AG04450 (cell line): ENCODE measurements at places on chromosomes 11 and 22. TPM values are rescaled to one million over a fixed set of nuclear protein-coding genes. Genes with fewer than 3 reads are reported as not detected.
A peak's percentile ranks its signal among the peaks of the same experiment; 100 is the strongest.

The MRGPRX2 gene
- not detected in 2 replicates for polyA plus RNA-seq

The TRIM68 gene
- 6.4 and 6.9 TPM in 2 replicates for polyA plus RNA-seq

The ZP1 gene
- polyA plus RNA-seq: 0.48 and 0.65 TPM in 2 replicates

The CBX6 gene
- polyA plus RNA-seq: 14.7 and 19.8 TPM in 2 replicates

The UCP3 gene
- polyA plus RNA-seq: 0.41 and 0.53 TPM in 2 replicates

The LYVE1 gene
- polyA plus RNA-seq: 0.10 and 0.19 TPM in 2 replicates

The RGL4 gene
- polyA plus RNA-seq: not detected in 2 replicates

The TTLL1 gene
- polyA plus RNA-seq: 17.5 and 18.8 TPM in 2 replicates

The F2 gene
- polyA plus RNA-seq: not detected in 2 replicates

The TLCD5 gene
- 13.6 and 14.9 TPM in 2 replicates for polyA plus RNA-seq

The KRTAP5-7 gene
- polyA plus RNA-seq: not detected in 2 replicates

The IGLL1 gene
- polyA plus RNA-seq: not detected in 2 replicates

The SPI1 gene
- not detected in 2 replicates for polyA plus RNA-seq

DNA sequence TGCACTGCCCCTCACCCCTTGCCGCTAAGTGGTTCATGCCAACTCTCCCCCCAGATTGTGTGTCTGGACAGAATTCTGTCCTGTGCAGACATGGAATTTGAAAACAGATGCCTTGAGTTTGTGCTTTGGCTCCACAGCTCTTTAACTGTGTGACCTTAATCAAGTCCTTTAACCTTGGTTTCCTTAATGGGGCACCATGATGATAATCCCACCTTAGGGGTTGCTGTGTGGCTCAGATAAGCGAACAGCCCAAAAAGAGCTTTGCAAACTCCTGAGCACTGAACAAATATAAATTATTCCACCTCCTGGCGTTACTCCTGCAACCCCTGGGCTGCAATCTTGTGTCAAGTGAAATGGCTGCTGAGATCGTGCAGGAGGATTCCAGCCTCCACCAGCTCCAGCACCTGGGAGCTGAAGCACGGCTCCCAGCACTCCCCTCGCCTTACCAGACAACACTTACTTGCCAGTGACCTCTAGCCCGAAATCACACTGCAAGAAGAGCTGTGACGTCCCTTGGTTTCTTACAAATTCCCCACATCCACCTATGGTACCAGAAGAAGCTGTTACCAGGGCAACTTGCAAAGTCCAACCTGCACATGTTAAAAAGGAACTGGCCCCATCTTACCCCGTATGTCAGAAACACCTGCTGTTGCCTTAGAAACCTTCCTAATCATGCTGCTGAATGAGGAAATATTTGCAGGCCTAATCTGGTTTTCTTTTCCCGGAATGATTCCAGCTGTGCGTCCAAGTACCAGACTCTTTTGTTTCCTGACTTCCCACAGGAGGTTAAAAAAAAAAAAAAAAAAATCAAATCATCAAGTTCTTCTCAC is 13.2 kb downstream of the VPS37C start:
- no peak for DNase-seq

DNA sequence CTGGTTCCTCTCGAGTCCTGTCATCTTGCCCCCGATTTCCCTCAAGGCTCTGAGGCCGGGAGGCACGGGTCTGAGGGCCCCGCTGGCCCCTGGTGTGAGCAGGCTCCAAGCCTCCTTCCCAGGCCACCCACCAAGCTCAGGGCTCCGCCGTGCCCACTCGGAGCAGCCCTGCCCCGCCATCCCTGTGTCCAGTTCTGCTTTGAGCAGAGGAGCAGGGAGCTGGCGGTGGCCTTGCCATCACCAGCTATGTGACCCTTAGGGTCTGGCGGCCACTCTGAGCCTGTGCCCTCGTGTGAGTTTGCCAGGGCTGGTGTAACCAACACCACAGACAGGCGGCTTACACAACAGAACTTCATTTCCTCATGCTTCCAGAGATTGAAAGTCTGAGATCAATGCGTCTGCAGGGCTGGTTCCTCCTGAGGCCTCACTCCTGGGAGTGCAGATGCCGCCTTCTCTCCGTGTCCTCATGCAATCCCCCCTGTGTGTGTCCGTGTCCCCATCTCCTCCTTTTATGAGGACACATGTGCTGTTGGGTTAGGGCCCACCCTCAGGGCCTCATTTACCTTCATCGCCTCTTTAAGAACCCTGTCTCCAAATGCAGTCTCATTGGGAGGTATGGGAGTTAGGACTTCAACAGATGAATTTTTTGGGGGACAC is 36.5 kb upstream of the CELSR1 start:
- no peak for DNase-seq

- no peak for DNase-seq
These were observed 265.4 kb downstream of the MIAT start for GRCh38 chr22:26922806-26923205.

GRCh38 chr11:2789331-2789730 is 89.5 kb upstream of the KCNQ1OT1 start:
- DNase-seq: no peak

GRCh38 chr11:638631-639331 is 1.7 kb downstream of the DRD4 start:
- DNase-seq: no peak

GRCh38 chr11:93904716-93905115 is 54.3 kb upstream of the VSTM5 start:
- no peak for DNase-seq

- DNase-seq: no peak
These were observed 56.6 kb upstream of the UBASH3B start for GRCh38 chr11:122598971-122599370.

- DNase-seq: peak; percentile 4
These were observed 36.2 kb downstream of the DLG2 start for GRCh38 chr11:85590848-85591483.

DNA sequence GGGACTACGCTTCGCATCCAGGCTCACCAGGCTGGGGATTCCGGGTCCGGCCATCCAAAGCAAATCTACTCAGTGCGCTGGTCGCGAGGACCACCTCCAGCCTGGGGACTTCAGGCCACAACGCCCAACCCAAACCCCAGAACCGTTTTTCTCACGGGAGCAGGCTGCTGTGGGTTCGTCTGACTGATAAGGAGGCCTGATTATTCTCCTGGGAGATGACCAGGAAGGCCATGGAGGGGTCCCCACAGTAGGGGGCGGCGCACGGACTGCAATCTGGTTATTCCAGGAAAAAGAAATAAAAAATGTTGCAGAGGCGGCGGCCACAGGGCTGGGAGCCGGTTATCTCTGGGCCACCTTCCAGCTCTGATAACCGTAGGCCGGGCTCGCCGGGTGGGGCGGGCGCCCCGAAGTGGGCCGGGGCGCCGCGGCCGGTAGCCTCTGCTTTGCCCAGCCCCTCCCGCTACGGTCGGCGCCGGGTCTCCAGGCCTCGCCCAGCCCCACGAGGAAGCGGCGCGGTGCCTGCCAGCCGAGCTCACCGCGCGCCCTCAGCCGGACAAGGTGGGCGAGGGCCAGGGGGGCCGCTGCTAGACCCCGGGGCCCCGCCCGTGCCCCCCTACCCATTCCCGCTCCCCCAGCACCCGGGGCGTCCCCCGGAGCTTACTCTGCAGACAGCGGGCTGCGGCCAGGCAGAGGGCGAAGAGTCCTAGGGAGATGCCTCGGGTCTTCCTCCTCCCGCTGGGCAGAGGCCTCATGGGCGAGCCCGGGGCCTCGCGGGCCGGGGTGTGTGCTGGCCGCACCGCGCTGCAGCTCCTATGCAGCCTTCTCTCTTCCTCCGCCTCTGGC is 446 bp downstream of the VSTM5 start:
- no peak for DNase-seq

GRCh38 chr22:49965091-49966040 is 4.8 kb downstream of the PIM3 start:
- DNase-seq: no peak

GRCh38 chr11:6474413-6474792 is 662 bp upstream of the TRIM3 start:
- DNase-seq: no peak

GRCh38 chr11:116927163-116927974 is 89.9 kb upstream of the APOA1 start:
- DNase-seq: no peak

DNA sequence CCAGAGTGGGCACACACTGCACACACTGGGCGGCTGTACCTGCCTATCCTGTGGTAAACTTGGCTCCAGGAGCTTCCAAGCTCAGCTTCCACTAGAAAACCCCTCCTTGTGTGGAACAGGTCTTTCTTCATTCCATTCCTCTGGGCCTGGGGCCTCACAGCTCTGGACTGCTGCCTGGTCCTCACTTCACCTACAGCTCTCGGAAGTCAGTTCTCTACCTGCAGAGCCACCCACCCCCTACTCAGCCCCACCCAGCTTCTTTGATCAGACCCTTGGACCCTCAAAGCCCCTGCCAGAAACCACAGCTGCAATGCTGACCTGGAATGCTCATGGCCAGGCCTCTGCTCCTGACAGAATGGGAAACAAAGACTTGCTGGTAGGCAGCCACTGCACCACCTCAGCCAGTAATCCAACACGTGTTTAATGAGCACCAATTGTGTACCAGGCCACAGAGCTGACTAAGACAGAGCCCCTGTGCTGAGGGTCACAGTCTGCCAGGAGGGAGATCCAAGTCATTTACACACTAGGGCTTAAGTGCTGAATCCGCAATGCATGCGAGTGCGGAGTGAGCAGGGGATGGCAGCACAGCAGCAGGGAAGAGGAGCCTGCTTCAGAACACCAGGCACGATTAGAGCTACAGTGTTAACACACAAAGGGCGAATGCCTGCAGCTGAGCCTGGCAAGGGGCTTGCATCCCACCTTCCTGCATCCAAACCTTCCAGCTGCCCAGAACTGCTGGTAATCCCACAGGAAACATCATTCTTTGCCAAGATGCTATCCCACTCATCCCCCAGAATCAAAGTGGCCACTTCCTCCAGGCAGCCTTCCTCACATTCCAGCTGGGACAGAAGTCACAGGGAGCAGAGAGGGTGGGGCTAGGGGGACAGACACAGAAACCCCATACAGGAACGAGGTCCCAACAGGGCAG is 4.6 kb downstream of the GNB1L start:
- DNase-seq: no peak

DNA sequence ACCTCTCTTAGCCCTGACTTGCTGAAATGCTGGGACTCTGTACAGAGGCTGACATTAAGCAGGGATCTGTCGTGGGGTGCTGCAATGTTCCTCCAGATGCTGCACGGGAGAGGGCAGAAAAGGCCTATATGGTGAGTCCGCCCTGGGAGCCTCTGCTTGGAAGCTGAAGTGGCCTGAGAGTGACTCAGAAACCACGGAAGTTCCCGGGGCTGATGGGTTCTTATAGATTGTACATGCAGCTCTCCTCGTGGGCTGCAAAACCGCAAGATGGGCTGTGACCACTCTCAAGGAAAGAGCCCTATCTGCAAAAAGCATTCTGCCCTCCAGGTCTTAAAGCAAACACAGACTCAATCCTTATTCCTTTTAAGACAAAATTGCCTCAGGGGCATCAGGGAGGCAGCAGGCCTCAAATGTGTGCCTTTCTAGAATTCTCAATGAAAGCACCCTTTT is 5.8 kb upstream of the SLC43A3 start:
- DNase-seq: peak; percentile 61

DNA sequence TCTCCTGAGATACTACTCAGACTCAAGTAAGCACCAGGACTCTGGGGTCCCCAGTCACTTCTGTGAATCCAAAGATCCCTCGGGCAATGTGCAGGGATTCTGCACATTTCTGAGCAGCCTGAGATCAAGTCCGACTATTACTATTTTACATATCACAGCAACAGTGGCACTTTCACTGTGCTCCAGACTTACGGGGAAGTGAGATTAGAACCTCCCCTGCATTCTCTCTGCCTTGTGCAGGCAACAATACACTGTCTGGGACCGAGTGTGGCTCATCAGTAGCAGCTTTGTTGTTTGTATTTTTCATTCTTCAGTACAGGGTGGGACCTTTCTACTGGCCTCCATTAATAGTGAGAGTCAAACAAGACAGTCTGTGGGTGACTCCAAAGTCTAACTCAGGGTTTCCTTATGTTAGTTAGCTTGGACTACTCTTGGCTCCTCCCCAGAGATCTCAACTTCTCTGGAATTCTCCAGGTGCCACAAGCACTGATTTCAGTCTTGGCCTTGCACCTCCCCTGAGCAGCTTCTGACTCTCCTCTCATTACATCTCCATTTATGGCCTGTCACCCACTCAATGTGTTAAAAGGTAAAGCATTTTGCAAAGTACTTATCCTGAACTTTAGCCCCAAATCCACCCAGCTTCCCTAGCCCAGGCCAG is 76.2 kb upstream of the TOP3B start:
- no peak for DNase-seq

DNA sequence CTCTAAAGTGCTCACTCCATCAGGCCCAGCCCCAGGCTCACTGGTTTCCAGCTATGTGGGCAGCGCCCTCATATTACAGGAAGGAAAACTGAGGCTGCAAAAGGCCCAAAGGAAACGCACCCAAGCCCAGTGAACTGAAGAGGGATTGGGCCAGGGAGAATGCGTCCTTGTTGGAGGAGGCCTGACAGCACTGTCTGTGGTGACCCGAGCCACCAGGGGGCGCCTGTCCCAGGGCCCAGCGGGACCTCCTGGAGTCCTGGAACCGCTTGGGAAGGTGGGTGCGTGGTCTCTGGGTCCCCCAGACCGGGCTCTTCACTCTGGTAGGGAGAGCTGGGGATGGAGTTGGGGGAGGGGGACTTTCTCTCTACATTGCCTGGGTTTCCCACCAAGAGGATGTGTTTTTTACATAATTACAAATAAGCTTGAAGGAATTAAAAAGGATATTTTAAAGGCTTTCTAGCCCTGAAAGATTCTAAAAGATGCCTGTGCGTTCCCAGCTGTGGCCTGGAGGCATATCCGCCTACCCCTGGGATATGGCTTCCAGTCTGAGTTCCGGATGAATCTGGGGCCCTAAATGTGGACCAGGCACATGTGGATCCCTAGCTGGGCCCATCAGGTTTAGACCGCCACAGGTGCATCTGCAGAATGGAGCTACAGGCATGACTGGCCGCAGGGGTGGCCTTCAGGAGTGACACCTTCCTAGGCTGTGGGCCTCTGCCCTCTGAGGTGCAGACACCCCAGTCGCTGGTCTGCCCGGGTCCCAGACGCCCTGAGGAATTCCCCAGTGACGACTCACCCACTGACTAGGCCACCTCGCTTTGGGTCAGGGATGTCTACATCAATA is 4.2 kb downstream of the SPI1 start:
- peak; percentile 26 for DNase-seq

DNA sequence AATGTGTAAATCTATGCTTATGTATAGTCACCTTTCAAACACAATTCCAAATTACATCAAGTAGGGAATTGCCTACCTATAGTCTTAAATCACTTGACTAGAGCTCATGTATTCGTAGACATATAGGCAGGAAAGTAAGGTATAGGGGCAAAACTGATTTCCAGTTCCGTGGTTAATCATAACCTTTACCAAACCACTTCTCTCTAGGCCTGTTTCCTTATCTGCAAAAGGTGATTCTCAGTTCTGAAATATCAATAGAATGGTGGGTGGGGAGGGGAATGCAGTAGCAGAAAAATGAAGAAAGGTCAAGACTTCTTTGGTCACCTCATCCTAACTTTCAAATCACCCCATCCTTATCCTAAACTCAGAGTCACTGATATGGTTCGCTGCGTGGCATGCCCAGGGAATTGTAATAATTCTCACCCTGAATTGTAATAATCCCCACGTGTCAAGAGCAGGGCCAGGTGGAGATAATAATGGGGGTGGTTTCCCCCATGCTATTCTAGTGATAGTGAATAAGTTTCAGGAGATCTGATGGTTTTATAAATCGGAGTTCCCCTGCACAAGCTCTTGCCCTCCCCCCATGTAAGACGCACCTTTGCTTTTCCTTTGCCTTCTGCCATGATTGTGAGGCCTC is 1.9 kb upstream of the ANO5 start:
- no peak for DNase-seq

GRCh38 chr11:45657496-45658260 is 7.7 kb downstream of the CHST1 start:
- no peak for DNase-seq

GRCh38 chr22:37288521-37288920 is 6.2 kb downstream of the CYTH4 start:
- no peak for DNase-seq
